ENCODE measurements at places on chromosomes 5 and 9.

GRCh38 chr9:109117856-109118807 is 1.6 kb downstream of the TMEM245 start:
- peak; percentile 7 for DNase-seq

- no peak for DNase-seq
These were observed 163.6 kb upstream of the RORB start for GRCh38 chr9:74333384-74334032.

DNA sequence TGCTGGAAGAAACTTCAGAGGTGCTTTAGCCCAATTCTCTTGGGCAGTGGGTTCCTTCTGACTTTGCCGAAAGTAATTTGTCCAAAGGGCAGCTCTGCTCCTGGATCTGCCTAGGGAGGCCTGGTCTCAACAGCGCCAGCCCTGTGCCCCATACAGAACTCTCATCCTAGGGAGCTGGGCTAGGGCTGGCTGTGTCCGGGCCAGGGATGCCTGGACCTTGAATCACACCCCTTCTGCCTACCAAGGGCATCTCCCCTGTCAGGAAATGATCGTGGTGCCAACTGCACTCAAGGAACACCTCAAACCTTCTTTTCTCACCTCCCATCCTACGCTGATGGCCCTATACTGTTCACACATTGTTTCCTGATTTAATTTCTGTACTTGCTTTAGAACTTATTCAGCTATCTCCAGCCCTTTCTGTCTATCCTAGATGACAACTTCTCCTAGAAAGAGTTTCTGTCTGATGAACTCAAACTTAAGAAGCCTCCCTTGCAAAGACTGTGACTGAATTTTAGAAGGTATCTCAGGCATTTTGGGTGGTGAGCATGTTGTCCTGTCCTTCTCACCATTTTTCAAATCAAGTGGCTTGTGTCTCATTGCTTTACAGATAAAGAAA is 37.4 kb upstream of the NFIB start:
- no peak for DNase-seq

DNA sequence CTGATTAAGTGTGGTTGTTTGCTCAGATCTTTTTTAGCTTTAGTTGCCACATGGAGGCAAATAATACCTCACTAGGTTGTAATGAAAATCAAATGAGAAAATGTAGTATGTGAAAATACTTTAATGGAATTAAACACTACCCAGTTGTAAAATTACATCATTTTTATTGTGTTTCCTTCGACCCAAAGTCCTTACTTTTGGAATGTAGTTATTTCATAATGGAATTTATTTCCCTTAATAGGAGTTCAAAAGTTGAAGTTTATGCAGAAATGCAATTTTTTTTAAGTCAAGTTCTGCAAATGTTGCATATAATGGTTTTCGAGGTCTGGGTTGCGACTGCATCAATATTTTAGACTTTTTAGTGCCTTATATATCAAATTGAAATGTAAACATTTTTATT is 31.0 kb downstream of the TNPO1 start:
- DNase-seq = no peak

- DNase-seq = no peak
These were observed at the start of gene GOLGA2 for GRCh38 chr9:128275198-128276007. GOLGA2 (minus strand) TSS chr9:128276007; CDS start chr9:128275976, 31 bp downstream.

GRCh38 chr9:89715318-89715858 is 110.6 kb downstream of the GADD45G start:
- DNase-seq = no peak

DNA sequence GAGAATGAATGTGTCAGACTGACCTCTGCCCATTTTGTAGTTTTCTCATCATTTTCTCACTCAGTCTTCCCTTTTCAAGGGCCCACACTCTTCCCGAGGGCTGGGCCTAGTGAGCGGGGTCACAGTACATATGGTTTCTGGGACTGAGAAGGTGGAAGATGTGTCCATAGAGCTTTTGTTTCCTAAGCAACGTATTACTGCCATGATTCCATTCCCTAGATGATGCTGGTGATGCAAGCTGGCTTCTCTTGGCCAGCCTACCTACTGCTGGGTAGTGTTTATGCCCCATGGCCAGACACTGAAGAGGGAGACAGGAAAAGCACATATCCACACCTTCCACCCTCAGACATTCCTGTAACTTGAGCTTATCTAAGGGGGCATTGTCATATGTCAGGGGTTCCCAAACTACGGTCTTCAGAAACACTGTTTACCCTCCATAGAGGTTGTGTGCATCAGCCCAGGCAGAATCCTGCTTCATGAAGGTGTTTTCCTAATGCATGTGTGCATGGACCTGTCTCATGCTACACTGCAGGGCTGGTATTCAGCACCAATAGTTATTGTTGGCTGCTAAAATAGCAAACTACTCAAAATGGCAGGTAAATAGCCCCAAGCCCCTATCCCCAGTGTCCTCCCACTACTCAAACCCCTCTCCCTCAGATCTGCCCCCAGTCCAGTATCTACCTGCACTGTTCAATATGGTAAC is 9.5 kb downstream of the IRF1 start:
- no peak for DNase-seq

GRCh38 chr9:20022410-20022809 is 233.6 kb upstream of the SLC24A2 start:
- DNase-seq = no peak

DNA sequence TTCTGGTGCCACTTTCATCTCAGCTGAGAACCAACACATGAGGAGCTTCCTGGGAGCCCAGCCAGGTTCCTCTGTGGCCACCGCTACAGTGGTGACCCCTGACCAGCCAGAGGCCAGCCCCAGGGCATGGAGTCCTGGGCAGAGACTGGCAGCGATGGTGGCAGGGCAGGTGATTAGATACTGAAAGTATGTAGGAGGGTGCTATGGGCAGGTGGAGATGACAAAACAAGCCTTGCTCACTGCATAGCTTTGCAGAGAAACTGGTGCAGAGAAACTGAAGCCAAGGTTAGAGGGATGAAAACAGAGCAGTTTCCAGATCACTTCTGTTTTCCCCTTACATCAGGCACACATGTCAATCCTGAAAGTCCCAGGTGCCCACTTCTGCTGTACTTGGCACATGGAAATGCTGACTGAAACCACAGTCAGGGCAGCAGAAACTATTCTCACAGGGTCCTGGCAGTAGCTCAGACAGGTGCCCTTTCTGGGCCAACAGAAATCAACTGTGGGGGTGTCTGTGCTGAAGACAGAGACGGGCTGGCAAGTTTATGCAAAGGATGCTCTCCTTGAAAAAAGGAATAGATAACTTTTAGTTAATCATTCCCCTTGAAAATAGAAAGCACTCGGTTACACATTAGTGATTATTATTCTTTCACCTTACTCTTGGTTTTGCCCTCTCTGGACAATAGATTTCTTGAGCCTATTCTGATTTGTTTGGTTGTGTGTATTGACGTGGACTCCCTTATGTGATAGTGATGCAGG is 90.3 kb downstream of the ANKRD55 start:
- no peak for DNase-seq

DNA sequence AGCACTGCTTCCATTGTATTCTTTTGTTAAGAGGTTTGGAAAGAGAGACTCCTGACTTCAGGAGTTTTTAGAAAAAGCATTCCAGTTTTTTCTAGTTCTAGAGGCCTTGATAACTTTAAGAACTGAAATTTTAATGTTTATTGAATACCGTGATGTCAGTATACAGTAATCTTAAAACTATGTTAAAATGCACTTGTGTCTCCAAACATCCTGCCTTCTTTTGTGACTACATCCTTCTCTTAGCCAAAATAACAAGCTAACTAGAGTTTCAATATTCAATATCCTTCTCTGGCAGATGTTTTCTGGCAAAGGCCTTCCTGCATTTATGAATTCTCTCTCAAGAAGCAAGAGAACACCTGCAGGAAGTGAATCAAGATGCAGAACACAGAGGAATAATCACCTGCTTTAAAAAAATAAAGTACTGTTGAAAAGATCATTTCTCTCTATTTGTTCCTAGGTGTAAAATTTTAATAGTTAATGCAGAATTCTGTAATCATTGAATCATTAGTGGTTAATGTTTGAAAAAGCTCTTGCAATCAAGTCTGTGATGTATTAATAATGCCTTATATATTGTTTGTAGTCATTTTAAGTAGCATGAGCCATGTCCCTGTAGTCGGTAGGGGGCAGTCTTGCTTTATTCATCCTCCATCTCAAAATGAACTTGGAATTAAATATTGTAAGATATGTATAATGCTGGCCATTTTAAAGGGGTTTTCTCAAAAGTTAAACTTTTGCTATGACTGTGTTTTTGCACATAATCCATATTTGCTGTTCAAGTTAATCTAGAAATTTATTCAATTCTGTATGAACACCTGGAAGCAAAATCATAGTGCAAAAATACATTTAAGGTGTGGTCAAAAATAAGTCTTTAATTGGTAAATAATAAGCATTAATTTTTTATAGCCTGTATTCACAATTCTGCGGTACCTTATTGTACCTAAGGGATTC is 43.1 kb downstream of the NDFIP1 start:
- peak; percentile 7 for DNase-seq

- DNase-seq = no peak
These were observed 100.7 kb downstream of the RAB3C start for GRCh38 chr5:58683567-58683966.

- no peak for DNase-seq
These were observed 350.5 kb downstream of the ADGRV1 start for GRCh38 chr5:90909101-90909503.

GRCh38 chr9:106696804-106697203 is 166.2 kb upstream of the ZNF462 start:
- DNase-seq = no peak

DNA sequence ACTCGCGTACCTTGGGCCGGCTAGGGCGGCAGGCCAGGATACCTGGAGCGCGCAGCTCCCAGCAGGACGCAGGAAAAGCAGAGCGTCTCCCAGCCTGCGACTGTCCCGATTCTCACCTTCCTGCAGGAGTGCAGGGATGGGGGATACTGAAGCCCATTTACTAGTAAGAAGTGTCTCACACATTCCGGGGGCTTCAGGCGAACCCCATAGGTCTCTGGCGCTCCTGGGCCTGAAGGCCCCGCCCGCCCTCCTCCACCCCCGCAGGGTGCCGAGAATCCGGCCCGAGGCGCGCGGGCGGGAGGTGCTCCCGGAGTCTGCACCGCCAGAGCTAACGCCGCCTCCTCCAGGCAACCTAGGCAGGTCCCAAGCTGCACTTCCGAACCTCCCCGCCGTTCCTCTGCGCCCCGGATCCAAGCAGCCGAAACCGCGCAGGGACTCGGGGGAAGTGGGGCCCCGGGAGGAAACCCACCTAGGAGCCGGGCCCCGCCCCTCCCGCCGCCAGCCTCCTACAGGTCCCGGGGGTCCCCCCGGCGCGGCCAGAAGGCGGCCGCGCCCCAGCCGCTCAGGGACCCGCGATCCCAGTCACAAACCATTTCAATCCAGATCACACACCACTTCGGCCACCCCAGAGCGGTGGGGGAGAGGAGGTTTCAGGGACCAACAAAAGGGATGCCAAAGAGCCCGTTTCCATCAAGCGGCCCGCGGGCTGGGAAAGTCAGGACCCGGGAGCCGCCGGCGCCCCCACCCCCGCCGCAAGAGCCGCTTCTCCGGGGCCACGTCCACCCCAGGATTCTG is 1.2 kb downstream of the ROR2 start:
- DNase-seq = no peak

DNA sequence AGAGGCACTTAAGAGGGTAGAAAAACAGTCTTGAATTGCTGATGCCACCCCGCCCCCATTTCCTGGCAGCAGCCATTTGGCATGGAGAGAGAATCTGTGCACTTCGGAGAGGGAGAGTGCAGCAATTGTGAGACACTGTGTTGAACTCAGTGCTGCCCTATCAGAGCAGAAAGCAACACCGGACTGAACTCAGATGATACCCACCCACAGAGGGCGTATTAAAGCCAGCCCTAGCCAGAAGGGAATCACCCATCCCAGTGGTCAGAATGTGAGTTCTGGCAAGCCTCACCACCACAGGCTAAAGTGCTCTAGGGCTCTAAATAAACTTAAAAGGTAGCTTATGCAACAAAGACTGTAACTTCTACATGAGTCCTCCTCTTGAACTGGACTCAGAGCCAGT is 88.4 kb upstream of the RGS7BP start:
- DNase-seq = no peak

DNA sequence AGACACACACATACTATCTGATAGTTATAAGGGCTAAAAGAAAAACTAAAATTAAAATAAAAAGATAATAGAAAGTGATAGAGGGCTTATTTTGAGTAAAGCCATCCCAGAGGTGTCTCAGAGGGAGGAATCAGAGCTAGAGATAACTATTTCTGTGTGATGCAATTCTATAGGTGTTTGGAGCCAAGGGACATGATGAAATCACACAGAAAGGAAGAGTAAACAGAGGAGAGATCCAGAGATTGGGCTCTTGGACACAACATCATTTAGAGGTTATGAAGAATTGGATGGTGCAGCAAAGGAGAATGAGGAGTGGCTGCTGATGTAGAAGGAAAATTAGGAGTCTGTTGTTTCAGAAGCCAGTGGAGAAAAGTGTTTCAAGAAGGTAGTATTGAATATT is 393.5 kb downstream of the DIRAS2 start:
- no peak for DNase-seq

GRCh38 chr9:86977205-86977835 is 30.0 kb upstream of the GAS1 start:
- DNase-seq = no peak

DNA sequence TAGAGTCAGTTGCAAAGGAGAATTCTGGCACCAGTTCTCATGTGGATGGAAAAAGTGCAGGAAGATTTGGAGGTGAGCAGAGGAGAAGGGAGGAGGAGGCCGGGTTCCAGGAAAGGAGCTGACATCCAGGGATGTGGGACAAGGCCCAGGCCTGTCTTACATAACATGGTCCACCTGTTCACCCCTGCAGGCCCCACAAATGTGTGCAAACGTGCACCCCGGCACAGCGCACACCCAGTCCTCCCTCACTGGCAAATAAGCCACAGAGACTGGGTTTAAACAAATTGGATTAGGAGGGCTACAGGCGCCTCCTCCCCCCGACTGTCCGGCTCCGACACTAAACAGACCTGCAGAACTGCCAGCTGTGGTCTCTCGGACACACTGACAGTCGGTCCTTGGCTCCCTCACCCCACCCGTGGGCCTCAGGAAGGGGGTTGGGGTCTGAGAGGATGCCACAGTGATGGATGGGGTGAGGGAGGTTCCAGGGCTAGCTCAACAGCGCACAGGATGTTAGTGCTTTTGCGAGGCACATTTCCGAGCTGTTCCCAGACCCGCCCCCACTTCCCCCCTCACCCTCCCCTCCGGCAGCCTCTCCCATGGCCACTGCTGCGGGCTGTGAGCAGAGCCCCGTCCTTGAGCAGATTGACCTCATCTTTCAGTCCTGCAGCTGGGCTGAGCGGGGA is 43.4 kb upstream of the IL17B start:
- no peak for DNase-seq

DNA sequence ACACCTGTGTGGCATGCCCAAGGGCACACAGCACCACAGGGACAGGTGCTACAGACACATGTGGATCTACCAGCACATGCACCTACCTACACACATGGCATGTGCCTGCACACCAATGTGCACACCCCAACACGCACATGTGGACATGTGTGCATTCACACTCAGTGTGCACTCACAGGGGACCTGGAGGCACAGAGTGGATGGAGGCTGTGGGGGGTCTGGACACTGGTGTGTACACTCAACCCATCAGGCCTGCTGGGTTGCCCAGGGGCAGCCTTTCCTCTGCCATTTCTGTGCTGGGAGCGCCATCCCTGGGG is 1.7 kb downstream of the CRB2 start:
- DNase-seq = no peak
